Activated CD4-positive, alpha-beta T cell treated with anti-CD3 and anti-CD28 coated beads, Interleukin-10, Interleukin-2, amounts not matched to agents 100 ng/mL and 50 ng/mL, durations not matched to agents 16 hours and 8 hours (primary cell): ENCODE measurements at places on chromosomes 4 and X.

- DNase-seq, result no peak
Observed at GRCh38 chr4:128757712-128758111, 51.8 kb upstream of the JADE1 start.

DNA sequence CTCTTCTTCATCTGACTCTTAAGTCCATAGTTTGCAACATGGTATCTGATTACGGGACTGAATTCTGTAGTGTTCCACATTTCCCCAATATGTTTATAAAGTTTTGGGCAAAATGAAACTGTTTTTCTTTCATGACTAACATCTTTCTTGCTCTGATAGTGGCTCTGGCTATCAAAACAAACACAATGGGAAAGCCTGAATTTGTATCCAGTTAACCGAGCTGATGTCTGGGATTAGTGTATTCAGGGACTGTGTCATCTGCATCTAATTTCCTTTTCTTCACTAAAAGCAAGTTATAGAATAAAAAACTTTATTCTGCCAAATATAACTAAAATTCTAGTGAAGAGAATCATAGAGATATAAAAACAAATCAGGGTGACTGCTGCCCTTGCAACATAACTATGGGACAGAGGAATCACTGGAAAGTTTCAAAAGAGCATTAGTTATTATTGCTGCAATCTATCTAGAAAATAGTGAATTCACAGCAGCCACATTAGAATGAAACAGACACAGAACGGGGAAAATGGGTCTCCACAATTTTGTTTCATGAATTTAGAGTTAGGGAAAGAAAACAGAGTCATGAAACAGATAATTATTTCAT is 61.3 kb downstream of the ANTXR2 start:
- no peak for DNase-seq

DNA sequence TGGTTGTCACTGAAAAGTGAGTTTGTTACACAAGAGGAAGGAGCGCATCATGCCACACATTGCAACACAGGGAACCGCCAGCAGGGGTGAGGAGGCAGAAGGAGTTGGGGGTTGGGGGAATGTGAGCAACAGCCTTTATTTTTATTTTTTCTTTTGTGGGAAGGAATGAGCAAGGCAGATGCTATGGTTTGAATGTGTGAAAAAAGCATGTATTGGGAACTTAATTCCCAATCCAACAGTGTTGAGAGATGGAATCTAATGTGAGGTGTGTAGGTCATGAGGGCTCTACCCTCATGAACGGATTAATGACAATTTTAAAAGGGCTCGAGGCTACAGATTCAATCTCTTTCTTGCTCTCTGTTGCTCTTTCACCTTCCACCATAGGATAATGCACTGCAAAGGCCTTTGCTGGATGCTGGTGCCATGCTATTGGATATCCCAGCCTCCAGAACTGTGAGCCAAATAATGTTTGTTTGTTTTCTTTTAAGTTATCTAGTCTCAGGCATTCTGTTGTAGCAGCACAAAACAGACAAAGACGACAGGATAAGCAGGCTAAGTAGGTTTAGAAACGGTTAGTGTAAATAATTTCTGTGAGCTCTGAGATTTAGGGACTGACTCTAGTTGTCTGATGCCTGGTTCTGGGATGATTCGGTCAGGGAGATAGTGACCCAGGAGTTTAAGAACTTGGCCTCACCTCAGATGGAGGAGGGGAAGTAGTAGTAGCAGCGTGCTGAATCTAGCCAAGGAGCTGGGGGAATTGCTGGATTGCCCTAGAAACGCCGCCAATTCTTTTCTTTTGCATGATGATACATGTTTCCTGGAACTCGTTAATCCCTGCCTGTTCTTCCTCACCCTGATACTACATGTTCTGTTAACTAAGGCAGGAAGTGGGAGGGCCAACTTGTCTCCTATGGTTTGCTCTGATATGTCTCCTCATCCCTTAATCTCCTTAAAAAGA is 156.6 kb upstream of the CTSO start:
- no peak for DNase-seq

DNA sequence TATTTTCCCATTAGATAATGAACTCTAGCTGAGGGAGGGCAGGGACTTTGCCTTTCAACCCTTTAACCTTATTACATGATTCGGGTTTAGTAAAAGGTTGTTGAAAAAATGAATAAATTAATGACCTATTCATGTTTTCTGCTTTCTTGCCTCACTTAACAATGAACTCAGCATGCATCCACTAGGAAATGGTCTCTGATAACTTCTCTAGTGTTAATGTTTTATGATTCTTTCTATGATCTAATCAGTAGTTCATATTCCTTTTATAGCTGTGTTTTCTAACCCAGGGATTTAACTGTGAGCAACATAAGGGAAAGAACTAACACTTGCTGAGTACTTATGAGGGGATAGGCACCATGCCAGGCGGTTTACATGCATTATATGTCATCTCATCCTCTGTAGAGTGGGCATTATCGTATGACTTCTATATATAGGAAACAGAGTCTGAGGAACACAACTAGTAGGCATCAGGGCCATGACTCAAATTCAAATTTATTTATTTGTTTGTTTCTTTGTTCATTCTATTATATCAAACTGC is 236.7 kb upstream of the MAB21L2 start:
- DNase-seq, result no peak

GRCh38 chr4:100968046-100968445 is 379.3 kb downstream of the PPP3CA start:
- no peak for DNase-seq

DNA sequence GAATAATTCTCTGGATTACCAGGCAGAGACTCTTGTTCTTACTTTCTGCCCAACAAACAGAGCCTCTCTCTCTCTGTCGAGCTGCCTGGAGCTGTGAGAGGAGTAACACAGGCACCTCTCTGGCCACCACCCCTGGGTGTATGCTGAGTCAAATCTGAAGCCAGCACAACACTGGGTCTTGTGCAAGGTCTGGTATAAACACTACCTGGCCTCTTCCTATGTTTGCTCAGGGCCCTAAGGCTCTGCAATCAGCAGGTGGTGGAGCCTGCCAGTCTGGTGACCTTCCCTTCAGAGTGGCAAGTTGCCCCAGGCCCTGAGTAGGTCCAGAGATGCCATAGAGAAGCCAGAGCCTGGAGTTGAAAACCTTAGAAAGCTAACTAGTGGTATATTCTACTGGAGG is 139.9 kb downstream of the CPXCR1 start:
- DNase-seq, result no peak

DNA sequence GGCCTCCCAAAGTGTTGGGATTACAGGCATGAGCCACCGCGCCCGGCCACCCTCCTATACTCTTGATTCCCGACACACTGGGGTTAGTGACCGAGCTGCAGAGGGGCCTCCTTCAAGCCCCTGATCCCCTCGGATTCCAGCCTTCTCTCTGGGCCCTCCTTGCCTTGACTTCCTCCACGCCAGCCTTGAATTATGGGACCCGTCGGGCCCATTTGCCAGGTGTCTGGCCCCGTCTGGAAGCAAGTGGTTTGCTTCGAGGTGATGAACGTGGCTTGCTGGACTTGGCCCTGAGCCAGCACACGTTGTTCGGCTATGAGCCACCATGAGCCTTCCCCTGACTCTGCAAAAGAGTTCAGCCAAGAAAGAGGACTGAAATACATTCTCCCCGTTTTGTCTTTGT is 37.4 kb upstream of the GRPEL1 start:
- DNase-seq, result no peak
